ENCODE measurements at places on chromosomes 3 and 15. TPM values are rescaled to one million over a fixed set of nuclear protein-coding genes. Genes with fewer than 3 reads are reported as not detected.

DNA sequence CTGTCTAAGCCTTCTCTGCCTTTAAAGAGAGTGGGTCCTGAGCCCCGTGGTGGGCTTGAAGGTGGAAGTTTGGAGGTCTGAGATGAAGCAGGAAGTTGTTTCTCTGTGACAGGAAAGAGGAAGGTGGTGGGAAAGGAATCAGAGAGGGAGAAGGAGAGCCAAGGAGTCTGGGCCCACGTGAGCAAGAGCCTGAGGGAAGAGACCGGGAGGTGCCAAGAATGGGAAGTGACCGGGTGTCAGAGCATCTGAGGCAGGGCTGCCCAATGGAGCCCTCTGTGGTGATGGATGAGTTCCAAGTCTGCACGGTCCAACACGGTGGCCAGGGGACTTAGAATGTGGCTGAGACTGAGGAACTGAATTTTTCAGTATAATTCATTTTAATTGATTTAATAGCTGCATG, 24.6 kb downstream of the ALDH1L1 start:
- DNase-seq: no peak

- DNase-seq: no peak
These were observed 935.8 kb downstream of the IGSF11 start for GRCh38 chr3:118098827-118099226.

DNA sequence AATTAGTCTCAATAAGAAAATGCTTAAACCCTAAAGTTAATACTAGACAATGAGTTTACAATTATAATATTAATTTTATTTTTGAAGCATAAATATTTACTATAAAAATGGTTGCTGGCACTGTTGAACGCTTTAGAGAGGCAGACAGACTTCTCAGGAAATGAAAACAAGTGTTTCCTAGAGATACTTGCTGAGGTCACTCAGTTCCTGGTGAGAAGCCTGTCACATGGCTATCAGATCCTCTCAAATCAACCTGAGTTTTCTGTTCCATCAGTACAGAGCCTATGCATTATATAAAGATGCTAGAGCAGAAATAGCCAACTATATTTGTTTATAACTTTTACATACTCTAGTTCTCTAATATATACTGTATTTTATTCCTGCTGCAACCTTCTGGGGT, 109.2 kb downstream of the MYO5A start:
- DNase-seq: peak; percentile 52

DNA sequence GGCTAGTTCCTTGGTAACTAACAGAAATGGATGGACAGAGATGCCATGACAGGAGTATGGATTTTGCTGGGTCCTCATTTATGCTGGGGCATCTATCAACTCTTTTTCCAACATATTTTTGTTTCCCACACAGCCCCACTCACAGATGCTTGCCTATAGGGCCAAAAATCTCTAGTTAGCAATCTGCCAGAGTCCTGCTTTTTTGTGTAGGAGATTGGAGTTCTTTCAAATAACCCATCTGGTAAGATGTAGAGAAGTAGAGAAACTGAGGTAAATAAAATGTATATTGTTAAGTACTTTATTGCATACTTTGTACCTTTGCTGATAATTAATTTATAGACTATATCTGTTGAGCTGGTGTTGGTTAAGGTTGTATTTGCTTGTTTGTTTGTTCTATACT, 456.5 kb upstream of the GOLIM4 start:
- no peak for DNase-seq

Gene FGF12
- total RNA-seq: 1.0 TPM

Gene CAPN7
- total RNA-seq: 21.1 TPM

Gene GPR149
- total RNA-seq: not detected

Measured in dermis microvascular lymphatic vessel endothelial cell (primary cell).